ENCODE measurements at places on chromosomes 16 and 17.
A peak's percentile ranks its signal among the peaks of the same experiment; 100 is the strongest.

GRCh38 chr16:68429076-68429854 is 19.0 kb downstream of the SMPD3 start:
- no peak for DNase-seq

DNA sequence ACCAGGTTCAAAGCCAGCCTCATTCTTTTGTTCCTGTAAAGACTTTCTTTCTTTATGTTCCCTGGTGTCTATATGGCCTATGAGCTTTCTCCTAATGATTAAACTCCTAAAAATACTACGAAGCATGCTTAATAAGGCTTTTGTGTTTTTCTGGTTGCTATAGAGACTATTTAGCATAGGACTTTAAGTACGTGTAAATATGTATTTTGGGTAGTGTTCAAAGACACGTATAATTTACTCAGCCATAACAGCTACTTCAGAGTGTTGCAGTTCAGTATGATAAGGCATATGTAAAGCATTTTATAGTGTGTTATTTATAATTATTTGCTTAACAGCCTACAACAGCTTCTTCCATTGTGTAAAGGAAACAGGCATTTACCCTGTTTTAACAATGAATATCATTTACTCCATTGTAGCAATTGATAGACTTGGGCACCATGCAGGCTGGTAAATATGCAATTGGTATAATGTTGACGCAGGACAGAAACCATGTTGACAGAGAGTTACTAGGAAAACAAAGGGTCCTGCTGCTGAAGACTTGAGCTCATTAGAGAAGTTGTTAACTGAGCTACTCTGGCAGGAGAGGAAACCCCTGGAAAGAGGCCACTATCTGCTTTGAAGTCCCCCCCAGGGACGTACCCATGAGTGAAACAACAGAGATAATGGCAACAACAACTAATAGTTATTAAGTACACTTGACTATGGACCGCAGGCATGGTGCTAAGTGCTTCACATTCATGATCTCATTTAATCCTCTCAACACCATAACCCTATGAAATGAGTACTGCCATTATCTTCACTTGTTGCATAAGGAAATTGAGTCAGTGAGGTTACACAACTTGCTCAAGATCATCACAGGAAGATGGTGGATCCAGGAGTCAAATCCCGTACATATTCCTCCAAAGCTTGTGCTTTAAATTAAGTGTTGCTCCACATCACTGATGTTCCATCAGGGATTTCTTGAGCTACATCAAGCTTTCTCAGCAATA is 342.2 kb upstream of the DYNLRB2 start:
- peak; percentile 39 for DNase-seq

- DNase-seq = no peak
Measured at GRCh38 chr17:42985225-42985624, 4.9 kb downstream of the RUNDC1 start.

DNA sequence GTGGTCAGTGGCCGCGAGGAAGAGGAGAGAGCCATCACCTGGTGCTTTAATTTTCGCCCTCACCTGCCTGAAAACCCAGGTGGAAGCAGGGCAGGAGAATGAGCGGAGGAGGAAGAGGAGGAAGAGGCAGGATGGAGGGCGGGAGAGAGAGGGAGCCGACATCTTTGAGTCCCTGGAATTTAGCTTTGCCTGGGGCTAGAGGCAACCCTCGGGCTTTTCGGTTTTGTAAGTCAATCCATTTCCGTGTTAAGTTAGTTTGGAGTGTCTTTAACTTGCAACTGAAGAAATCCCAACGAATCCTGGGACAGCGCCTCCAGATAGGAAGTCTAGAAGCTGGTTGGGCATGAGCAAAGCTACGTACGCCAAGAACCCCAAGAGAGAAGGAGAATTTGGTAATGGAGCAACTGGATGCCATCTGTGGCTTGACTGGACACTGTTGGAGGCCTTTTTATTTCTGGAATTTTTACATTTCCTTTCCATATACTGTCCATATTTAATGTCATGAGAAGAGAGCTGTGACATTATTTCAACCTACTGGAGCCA is 36.9 kb upstream of the ATP2A3 start:
- no peak for DNase-seq

DNA sequence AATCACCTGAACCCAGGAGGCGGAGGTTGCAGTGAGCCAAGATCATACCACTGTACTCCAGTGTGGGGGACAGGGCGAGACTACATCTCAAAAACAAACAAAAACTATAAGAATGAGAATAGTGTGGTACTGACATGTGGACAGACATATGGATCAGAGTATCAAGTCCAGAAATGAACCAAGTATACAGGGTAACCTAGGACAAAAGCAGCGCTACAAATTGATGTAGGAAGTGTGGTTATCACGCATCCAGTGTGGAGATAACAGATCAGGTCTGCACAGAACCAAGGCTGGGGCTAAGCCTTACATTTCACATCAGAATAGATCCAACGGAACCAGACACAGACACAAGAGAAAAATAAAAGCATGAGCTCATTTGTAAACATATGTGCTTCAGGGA is 23.0 kb upstream of the C16orf95 start:
- DNase-seq = no peak

- no peak for DNase-seq
Measured at GRCh38 chr16:81521141-81521626, 76.6 kb downstream of the CMIP start.

DNA sequence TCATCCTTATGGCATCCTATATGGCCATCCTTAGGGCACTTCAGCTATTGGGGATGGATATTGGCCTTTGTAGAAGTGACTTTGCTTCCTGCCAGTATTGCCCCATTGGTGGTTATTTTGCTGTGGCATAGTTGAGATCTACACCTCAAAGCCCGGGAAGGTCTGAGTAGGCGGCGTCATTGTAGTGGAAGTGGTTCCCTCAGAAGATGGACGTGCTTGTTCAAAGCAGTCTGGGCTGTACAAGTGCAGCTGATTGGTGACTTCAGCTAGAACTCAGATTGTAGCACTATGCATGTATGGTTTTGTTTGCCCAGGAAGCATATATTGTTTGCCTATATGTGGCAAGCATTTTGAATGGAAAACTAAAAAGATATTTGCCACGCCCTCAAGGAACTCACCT is 83.2 kb downstream of the TMC6 start:
- no peak for DNase-seq

DNA sequence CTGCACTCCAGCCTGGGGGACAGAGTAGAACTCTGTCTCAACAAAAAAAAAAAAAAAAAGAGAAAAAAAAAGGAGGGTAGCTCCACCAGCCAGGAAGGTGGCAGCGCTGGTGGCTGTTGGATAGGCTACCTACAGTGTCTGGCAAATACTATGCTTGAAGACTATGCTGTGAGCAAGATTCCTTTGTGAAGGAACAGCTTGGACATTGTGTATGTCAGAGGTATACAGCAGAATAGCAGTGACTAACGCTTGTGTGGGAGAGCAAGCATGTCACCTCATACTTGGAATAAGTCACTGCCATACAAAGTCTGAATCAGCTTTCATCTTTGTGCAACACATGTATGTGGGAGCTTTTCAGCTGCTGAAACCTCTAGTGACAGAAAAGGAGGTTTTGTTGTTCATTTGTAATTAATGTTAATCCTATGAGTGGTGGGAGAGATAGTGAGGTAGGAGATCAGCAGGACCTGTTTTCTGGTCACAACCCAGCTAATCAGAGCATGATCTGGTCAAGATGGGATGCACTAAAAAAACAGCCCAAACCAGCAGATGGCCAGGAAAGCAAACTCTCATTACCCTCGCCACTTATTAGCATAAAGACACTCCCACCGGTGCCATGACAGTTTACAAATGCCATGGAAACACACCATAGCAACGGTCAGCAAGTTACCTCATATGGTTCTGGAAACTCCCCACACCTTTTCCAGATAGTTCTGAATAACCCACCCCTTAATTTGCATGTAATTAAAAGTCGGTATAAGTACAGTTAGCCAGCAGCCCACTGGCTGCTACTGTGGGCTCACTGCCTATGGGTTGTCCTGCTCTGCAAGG is 6.8 kb upstream of the ITGAD start:
- no peak for DNase-seq

DNA sequence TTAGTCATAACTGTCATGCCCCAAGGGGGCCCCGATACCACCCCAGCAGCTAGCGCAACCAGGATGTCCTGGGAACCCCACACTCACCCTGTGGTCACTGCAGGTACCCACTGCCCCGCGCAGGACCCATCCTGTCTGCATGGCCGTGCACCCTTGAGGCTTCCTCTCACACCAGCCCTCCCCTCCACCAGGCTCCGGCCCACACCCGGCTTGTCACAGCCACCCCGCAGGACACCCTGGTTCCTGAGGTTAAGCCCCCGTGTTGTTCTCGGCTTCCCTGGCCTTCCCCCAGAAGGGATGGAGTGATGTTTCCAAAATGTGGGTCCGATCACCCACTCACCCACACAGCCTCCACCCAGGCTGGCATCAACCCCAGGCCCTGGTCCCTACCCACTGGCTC is 7.5 kb downstream of the DNASE1L2 start:
- DNase-seq = no peak

- no peak for DNase-seq
Measured at GRCh38 chr17:8941980-8942622, 23.4 kb downstream of the PIK3R5 start.

DNA sequence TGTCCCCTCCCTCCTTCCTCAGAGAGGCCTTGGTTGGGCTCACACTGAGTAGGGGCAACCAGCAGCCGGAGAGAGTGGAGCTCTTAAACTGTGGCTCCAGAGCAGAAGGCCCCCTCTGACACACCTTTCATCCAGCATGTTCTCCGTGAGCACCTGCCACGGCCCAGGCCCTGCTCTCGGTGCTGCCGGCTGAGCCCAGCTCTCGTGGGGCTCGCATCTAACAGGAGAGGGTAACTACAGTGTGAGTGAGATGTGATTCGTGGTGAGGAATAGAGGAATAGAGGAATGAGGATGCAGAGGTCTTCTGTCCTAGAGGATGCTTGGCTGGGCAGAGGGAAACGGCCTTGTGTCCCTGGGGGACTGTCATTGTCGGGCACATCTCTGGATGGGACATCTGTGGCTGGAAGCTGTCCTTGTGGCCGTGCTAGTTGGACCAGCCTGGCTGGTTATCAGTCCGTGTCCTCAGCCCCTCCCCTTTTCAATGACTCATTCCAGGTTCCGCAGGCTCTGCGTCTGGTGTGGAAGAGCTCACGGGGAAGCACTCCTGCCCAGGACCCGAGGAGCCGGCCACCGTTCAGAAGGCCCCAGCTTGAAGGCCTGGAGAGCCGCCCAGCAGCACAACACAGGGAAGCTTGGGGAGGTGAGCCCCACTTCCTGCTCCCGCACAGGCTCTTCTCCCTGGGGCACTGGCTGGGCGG is 11.9 kb upstream of the DNASE1 start:
- DNase-seq = no peak

- DNase-seq = no peak
Measured at GRCh38 chr17:12536472-12536871, 129.2 kb upstream of the MYOCD start.

- no peak for DNase-seq
Measured at GRCh38 chr17:27741361-27741861, 58.9 kb downstream of the NOS2 start.

DNA sequence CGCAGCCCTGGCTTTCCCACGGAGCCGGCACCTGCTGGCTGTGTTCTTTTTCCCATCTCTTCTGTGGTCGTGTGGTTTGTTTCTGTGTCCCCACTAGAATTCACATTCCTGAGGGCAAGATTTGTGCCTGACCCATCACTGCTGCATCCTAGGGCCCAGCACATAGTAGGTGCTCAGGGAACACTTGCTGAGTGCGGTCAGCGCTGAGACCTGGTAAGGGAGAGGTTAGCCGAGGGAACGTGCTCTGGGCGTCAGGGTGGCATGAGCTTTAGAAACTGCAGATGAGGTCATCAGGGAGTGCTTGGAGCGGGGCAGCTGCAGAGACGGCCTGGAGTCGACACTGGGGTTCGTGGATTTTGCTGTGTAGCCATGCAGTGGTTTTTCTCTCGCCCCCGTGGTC is 5.9 kb downstream of the DEF8 start:
- DNase-seq = no peak

- DNase-seq = peak; percentile 33
Measured at GRCh38 chr16:85752511-85753420, 1.9 kb upstream of the C16orf74 start.

- DNase-seq = no peak
Measured at GRCh38 chr16:51193879-51194278, 42.8 kb upstream of the SALL1 start.

DNA sequence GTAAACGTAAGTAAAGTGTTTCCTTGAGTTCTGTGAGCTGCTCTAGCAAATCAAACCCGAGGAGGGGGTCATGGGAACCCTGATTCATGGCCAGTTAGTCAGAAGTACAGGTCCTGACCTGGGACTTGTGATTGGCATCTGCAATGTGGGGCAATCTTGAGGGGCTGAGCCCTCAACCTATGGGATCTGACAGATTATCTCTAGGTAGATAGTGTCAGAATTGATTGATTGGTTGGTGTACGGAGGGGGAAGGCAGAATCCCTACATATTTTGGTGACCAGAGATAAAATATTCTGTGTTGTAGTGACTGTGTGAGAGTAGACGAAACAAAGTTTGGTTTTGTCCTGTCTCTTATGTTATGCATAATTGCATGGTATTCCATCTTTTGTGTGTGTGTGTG is 100.5 kb upstream of the NETO2 start:
- DNase-seq = no peak

GRCh38 chr17:79541056-79541850 is 69.6 kb downstream of the RBFOX3 start:
- DNase-seq = no peak

DNA sequence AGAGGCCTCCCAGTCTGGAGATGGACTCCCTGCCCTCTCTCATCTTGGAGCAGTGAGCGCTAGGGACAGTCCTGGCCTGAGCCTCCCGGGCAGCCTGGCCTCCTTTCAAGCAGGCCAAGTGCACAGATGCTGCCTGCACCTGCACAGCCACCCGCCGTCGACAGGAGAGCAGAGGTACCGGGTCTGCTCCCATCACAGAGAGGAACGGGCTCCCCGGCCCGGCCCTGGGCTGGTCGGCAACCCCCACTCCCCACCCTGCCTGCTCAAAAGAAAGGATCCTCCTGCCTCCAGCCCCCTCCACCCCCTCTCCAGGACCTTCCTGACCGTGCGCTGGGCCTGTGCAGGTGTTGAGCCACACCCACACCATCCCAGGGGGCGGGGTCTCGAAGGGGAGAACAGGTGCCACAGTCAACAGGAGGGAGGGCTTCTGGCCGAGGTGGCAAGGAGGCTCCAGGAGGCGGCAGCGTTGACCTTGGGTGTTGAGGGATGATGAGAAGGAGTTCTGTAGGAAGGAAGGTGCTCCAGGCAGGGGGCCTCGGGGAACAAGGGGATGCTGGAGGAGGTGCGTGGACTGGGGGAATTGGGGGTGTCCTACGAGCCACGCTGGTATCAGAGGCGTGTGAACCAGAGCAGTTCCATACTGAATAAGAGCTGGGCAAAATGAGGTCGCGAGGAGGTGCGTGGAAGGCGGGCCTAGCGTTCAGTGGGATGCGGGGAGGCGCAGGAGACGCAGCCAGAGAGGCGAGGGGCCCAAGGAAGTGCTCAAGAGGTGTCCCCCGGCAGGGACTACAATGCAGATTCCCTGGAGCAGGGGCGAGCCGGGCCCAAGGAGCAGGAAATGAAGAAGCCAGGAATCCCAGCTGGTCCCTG is 967 bp upstream of the CDH15 start:
- peak; percentile 28 for DNase-seq

DNA sequence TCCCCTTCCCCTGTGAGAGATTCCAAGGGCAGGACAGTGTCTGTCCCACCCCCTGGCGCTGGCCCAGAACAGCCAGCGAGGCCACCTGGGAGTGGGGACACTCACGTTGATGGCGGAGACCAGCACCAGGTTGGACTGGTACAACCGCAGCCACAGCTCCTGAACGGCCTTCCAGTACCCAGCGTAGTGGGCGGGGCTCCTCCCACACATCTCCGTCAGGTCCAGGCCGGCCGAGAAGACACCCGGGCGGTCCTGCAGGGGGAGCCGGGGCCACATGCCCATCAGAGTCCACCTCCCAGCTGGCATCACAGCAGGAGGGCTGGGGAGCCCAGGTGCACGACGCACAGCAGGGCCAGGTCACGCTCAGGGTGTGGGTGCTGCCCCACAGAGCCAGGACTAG is 7.1 kb downstream of the ECI1 start:
- no peak for DNase-seq

Measured in NCI-H1092 (cell line).